Stimulated activated CD8-positive, alpha-beta memory T cell treated with anti-CD3 and anti-CD28 coated beads, Interleukin-15, amount 100 ng/mL, for 1 hour (primary cell): ENCODE measurements at places on chromosomes 6 and 20.

DNA sequence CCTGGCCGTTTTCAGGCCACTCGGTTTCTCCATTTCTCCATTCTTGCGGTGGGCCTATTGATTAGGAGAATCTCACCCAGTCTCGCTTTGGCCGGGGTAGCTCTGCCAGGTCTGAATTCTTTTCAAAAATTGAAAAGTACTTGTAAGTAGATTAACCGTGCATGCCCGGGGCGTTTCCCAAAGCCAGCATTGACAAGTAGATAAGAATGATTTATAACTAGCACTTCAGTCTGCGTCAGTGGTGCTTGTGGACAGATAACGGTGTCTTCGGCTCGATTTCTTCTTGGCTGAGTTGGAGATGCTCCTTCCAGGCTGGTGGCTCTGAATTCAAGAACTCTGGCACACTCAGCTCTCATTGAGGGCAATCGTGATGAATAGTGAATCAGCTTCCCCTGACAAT, 29.0 kb downstream of the SLC24A3 start:
- DNase-seq: no peak

- no peak for DNase-seq
Observed at GRCh38 chr20:44942264-44942973, 17.8 kb downstream of the TOMM34 start.

DNA sequence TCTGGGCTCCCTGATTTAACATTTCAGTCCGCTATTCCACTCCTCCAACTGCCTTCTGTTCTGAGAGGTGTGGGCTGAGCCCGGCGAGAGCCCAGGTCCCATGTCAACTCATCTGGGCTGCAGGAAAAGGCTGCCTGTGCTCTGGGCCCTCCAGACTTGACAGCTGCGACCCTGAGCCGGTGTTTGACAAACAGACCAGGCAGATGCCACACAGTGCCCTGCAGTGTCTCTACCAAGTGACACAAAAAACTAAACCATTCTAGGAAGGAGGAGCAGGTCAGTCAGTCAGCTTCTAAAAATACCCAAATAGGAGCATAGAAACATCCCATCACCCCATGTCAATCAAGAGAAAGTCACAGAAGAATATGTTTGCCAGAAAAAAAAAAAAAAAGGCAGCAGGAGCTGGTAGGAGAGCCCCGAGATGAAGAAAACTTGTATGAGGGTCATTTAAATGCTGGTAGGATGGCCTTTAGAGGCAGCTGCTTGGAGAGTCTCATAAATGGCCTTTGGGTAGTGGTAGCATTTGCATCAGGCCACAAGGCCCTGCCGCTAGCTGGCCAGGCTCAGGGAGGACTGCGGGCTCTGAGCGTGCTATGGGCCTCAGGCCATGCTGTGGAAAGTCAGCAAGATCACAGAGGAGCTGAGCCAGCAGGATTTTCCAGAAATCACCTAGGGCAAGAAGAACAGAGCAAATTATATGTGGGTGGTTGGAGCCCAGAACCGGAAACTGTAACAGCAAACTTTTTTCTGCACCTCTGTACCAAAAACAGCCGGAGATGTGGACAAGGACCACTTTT, 36.6 kb upstream of the GFOD1 start:
- no peak for DNase-seq

GRCh38 chr6:133951227-133951626, 1.8 kb upstream of the TBPL1 start:
- no peak for DNase-seq

DNA sequence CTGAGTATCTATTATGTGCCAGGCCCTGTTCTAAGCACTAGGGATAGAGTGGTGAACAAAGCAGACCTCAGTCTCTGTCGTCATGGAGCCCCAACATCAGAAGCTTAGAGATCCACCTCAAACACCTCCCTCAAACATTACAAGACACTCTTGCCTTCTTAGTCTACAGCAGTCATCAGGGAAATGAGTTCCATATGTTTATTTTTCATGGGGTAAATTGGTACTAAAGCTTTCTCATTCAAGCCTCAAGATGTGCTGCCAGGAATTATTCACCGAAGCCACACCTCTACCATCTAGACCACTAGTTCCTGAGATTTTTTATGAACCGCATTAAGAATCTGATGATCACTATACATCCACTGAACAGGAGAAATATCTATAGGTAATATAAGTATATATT, 59.0 kb upstream of the TFB1M start:
- DNase-seq: no peak
